ENCODE measurements at places on chromosomes 12 and 14.
A peak's percentile ranks its signal among the peaks of the same experiment; 100 is the strongest.

DNA sequence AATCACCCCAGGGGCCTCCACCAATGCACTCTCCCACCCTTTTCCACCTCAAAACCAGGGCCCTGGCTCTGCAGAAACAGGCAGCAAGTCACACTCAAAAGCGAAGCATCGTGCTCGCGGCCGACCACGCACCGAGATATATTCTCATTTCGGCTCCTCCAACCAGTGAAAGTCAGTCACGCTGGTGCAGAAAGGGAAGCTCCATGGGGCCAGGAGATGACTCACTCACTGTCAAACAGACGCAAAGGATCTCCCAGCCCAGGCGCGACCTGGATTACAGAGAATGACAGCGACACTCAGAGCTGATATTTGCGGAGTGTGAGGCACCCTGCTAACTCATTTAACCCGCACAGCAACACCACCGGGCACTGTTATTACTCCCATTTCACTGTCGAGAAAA, 173.6 kb downstream of the CALM1 start:
- DNase-seq, result no peak

DNA sequence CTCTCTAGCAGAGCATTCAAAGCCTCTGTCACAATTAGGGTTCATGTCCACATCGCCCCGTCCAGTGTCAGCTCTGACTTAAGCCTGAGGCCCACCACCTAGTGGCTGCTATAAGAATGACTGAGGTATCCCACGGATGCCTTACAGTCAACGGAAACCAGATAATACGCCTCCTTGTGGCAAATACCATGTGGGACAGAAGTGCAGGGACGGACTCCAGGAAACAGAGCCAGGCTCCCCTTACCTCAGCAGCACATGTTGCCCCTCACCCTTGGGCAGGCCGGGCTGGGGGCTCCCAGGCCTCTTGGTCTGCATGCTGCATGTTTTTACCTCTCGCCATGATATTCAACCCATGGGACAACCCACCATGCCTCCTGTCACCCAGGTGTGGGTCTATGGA, 86.3 kb downstream of the VWF start:
- DNase-seq, result no peak

GRCh38 chr14:75847584-75847983, 134.2 kb downstream of the TGFB3 start:
- no peak for DNase-seq

DNA sequence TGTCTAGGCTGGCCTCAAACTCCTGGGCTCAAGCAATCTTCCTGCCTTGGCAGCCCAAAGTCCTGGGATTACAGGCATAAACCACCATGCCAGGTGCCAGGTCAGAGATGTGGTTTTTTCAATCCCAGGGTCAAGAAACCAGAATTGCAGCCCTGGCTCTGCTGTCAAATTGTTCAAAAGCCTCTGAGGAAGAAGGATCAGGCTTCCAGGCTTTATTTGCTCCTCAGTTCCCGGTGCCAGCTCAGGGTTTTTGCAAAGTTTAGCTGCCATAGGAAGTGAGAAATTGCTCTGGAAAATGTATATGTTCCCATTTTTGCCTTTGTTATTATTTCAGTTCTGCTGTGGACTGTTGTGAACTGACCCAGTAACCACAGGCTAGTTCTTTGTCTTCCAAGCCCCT, 28.7 kb downstream of the WNT5B start:
- no peak for DNase-seq

DNA sequence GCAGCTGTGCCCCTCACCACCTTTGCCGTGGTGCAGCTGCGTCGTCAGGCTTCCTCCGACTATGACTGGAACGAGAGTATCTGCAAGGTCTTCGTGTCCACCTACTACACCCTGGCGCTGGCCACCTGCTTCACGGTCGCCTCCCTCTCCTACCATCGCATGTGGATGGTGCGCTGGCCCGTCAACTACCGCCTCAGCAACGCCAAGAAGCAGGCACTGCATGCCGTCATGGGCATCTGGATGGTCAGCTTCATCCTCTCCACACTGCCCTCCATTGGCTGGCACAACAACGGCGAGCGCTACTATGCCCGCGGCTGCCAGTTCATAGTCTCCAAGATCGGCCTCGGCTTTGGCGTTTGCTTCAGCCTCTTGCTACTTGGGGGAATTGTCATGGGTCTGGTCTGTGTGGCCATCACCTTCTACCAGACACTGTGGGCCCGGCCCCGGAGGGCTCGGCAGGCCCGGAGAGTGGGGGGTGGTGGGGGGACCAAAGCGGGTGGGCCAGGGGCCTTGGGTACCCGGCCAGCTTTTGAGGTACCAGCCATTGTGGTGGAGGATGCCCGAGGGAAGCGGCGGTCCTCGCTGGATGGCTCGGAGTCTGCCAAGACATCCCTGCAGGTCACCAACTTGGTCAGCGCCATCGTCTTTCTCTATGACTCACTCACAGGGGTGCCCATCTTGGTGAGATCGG, 2.6 kb downstream of the GPR162 start:
- DNase-seq, result no peak

DNA sequence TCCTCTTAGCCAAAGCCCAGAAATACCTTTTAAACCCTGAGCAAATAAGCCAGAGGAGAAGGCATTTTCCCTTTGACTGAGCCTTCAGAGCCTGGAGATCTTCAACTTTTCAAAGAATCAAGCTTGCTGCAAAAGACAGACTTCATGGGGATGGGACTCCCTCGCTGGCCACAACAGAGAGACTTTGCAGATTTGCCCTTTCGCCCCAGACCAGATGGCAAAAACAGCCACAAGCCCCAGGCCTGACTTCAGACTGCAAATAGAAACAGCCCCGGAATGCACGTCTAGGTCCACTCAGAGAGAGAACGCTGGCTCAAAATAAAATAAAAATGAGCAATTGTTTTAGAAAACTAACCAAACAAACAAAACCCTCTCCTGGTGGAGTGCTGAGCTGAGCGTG, 114.6 kb upstream of the MED13L start:
- no peak for DNase-seq

DNA sequence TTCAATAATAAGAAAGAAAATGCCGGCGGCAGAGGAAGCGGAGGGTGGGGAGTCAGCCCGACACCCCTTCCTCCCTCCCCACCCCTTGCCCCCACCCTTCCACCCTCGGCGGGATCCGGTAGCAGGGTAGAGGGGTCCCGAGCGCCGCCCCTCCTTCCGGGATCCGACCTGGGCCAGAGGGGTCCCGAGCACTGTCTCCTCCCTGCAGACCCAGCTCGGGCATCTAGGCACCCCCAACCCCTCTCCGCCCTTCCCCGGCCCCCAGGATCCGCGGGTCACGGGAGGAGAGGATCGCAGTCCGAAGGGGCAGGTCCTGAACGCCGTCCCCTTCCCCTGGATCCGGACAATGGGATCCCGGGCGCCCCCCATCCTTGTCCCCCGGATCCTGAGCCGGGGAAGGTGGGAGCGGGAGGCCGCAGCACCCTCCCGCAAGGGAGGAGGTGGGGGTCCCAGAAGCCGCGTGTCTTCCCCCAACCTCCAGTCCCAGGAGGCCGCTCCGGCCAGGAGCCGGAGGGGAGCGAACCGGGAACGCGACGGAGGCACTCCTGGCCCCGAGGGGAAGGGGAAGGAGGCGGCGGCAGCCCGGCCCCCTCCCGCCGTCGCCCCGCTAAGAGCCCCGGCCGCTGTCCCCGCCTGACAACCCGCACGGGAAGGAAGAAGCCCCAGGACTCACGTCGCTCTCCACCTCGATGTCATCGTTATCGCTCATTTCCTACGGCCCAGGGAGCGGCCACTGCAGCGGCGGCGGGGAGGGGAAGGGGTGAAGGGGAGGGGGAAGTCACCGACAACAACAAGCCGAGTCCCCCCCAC, 481 bp downstream of the MAX start:
- DNase-seq, result no peak

- no peak for DNase-seq
Observed at GRCh38 chr12:3333991-3334391, 157.0 kb upstream of the PRMT8 start.

DNA sequence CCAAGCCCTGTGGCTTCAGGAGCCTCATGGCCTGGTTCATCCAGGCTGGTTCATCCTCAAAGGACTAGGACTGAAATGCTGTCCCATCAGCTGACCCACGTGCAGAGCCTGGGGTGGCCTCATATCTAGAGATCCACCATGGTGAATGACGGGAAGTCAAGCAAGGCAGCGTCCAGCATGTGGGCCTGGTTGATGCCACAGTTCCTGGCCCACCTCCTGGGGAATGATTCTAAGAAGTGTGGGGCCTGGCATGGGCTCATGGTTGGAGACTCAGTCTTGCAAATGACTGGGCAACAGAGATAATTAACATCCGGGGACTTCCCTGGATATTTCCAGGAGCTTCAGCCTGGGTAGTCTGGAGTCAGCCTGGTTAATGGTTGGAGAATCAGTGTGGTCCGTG, 302.4 kb upstream of the SFSWAP start:
- DNase-seq, result no peak

GRCh38 chr12:46388427-46389021, 16.0 kb upstream of the SLC38A2 start:
- DNase-seq, result no peak

- no peak for DNase-seq
Observed at GRCh38 chr12:93877446-93877845, 200.3 kb downstream of the CRADD start.

DNA sequence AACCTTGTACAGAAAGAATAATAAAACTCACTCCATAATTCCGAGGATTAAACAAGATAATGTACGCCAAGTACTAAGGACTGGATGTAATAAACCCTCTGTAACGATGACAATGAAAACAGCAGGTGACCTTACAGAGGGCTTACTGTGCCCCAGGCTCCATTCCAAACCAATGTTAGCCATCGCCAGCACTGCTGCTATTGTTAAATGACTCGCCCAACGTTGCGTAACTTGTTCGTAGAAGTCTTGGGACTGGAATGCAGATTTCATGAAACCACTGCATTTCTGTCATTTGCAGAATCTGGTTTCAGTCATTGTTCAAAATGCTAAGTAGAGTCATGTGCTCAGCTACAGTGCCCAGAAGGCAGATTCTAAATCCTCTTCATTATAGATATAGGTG, 728 bp upstream of the STON2 start:
- no peak for DNase-seq

DNA sequence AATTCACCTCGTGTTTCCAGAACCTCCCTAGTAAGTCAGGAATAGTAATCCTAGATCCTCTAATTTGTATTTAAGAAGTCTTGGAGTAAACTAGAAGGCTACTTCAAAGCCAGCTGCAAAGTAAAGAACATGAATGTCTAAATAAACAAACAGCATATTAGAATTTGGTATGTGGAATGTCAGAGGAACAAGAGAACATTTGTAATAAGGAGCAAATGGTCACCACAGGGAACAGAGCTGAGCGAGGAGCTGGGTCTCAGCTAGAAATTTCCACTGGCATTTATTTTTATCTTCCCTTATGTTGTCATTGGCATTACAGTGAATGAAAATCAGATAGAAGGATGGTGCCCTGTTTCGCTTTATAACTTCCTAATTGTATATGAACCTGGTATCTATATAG, 50.2 kb downstream of the FRMD6 start:
- no peak for DNase-seq

- DNase-seq, result no peak
Observed at GRCh38 chr14:100728962-100729361, 2.3 kb downstream of the DLK1 start.

GRCh38 chr12:132783917-132784531, 22.4 kb upstream of the ANKLE2 start:
- no peak for DNase-seq

DNA sequence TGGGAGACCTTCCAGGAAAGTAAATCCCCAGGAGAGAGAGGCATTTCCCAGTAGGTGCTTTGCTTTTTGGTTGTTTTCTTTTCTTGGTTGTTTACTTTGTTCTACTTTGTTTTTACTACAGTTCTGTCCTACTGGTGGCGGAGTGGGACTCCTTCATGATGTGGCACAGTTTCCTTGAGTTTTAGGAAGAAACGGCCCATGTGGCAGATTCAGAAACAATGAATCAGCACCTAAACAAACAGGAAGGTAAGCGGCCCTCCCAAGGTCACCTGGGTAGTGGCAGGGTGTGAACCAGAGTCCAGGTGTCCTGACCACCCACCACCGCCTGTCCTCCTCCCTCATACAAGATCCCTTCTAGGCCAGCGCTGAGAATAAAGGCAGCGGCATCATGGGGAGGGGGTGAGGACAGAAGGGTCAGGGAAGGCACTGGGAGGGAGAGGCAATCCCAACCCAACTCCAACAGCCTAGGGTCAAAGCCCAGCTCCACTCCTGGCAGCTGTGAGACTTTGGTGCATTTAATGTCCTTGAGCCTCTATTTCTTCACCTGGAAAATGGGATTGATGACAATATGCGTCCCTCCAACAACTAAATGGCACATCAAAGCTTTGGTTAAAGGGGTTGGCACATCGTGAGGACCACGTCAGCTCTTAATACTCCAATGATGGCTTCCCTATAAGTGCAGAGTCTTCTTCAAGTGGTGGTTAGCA, 111.5 kb upstream of the BCL2L14 start:
- DNase-seq, result no peak

DNA sequence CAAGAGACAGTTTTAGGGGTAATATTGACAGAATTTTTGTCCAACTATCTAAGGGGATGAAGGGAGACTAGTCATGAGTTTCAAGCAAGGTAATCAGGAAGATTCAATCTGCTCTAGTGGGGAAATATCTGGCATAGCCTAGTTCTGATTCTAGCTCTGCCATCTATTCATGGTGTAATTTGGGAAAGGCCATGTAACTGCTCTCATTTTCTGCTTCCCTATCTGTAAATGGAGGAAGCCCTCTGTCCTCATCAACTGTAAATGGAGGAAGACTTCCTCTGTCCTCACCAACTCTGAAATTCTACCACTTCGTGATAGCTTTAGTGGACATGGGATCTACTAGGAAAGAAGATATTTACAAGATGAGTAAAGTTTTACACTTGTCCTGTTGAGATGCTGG, 37.9 kb downstream of the BHLHE41 start:
- DNase-seq, result no peak

- no peak for DNase-seq
Observed at GRCh38 chr12:93145086-93145485, 216.0 kb upstream of the EEA1 start.

DNA sequence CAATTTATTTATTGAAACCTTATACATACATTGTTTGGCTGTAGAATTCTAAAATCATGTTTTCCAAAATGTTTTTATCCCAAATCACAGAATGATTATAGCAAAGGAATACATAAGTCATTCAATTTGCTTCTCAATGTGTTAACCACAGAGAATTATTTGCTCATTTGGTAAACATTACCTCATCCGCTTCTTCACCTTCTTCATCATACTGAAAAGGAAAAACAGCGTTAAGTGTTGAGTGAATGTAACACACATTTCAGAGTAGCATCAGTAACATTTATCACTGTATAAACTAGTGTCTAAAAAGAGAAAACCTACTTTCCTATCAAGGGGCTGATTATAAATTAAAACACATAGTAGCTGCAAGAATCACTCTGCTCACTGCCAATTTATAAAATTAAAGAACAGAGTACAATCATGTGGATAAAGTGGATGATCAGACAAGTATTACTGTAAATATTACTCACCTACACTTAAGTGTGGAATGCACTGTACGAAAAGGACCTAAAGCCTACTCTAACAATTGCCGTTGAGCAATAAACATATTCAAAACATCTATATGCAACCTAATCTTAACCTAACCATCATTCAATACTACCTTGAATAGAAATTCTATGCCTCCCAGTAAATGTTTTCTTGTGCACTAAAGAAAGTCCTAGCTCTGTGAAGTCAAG, 18.1 kb upstream of the PHLDA1 start:
- DNase-seq, result peak; percentile 12

- DNase-seq, result no peak
Observed at GRCh38 chr14:91256661-91257060, 12.2 kb upstream of the GPR68 start.
